ENCODE measurements at places on chromosomes 7 and 10.

DNA sequence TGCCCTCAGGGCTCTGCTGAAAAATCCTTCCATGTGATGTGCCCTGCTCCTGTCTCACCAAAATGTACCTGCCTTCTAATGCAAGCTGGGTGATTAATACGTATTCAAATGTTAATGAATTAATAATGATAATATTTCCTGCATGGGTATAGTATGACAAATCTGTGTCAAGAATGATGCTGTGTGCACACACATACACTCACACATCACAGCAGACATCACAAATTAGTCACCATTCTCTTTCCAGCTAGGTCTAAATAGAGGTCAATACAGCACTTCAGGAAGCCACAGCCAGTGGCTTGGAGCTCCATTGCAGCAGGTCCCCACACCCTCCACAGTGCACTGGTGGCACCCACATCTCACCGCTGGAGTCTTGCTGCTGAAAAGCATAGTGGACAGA lies 681.2 kb upstream of the NRP1 start:
- no peak for DNase-seq

- no peak for DNase-seq
Observed at GRCh38 chr7:127250312-127251035, 2.3 kb downstream of the GRM8 start.

DNA sequence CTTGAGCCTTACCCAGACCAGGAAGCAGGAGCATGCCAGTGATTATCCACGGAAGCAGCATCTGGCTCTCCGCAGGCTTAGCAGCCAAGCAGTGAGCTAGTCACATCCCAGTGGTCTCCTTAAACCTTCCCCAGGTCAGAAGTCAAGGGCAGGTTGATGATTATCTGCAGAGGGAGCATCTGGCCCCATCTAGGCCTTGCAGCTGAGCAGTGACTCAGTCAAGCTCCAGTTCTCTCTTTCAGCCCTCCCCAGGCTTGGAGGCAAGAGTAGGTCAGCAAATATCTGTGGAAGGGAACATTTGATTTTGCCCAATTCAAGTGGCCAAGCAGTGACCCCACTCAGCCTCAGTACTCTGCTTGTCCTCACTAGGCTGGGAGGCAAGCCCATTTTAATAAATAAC lies 61.6 kb downstream of the ANKRD7 start:
- DNase-seq: no peak

DNA sequence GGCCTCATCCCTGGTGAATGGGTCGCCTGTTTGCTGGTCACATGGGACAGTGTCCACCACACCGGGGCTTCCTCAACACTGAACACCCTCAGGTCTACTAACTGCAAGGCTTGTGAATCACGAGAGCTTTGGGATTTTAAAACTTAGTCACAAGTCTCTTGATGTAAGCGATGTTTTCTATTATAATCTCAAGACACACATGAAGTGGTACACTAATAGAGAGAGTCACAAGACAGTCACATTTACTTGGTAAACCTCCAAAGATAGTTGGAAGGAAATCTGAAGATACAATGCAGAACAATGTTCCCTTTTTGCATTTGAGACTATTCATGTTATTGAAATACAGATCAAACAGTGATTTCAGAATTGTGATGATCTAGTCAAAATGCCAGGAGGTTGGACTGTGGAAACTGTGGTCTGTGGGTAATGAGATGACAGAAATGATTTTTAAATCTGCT lies 233.1 kb upstream of the KLF6 start:
- DNase-seq: no peak

- DNase-seq: no peak
Observed at GRCh38 chr7:2759736-2760097, 71.7 kb downstream of the AMZ1 start.

GRCh38 chr7:100547872-100548271 lies 8.9 kb downstream of the AGFG2 start:
- DNase-seq: no peak

GRCh38 chr7:2299870-2300512 lies 14.2 kb downstream of the SNX8 start:
- no peak for DNase-seq

DNA sequence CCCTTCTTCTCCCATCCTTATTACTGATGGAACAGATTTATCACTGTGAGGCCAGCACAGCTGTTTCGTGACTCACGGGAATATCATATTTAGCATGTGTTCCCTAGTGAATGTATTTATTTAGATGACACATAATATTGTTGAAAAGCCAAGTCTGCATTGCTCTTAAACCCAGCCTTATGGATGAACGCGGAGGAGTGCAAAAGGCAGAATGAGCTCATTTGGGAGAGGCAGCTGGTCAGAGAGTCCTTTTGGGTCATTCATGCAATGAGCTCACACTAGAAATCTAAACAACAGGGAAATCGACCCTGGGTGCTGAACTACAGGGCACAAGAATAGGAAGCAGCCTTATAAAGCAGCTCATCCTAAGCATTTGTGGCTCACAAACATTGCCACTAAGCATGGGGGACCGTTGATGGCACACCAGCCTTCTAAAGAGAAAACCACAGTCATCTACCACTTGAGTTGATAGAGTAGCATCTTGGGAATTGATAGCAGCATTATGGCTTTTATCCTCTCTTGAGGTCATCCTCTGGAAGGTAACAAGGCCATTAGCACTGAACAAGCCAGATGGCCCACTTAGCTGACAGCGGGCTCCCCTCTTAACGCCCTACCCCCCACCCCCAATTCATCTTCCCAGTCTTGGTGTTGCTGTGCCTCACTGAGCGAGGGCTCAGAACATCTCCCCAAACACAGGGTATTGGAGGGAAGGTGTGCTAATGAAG lies 32.9 kb upstream of the SDK1 start:
- DNase-seq: no peak

GRCh38 chr10:129174232-129175014 lies 292.6 kb upstream of the MGMT start:
- no peak for DNase-seq

DNA sequence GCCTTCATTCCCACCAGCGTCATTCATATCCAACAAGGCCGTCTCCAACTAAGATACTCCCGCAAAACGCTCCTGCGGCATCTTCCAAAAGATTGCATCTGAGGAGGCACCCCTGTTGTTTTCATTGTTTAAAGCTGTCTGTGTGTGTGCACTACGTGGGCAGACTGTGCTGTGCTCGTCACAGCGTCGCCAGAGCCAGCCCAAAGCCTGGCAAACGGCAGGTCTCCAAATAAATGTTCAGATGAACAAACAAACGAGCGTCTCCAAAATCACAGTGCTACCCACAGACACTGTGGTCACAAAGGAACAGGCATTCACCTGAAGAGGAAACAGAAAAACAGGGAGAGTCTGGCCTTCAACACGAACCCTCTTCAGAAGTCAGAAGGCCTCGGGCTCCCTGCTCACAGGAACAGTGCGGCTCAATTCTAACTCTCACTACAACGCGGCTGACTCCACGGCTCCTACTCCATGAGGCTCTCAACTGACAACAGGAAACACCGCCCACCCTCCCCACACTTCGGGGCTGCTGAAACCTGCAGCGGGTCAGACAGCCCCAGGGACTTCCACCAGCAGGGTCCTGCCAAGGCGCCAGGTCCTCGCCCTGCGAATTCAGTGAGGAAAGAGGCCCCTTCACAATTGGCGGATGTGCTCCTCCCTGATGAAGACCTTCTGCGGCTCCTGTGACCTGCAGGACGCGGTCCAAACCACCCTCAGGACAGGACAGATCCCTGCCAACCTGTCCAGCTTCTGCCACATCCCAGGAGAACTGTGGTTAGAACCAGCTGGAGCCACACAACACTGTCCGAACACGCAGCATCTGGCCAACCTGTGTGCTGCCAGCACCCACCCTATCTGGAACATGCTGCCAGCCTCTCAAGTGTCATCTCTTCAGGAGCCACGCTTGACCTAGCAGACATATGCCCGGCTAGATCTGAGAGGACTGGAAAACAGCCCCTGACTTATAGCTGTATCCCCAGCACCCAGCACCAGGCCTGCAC lies 36.1 kb downstream of the MAD1L1 start:
- DNase-seq: no peak

GRCh38 chr10:33279811-33280602 lies 54.5 kb downstream of the NRP1 start:
- no peak for DNase-seq

DNA sequence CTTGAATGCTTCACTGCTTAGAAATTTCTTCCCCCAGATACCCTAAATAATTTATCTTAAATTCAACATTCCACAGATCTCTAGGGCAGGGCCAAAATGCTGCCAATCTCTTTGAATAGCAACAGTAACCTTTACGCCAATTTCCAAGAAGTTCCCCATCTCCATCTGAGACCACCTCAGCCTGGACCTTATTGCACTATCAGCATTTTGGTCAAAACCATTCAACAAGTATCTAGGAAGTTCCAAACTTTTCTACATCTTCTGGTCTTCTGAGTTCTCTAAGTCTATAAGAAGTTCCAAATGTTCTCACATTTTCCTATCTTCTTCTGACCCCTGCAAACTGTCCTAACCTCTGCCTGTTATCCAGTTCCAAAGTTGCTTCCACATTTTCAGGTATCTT lies 1306.9 kb upstream of the SORCS1 start:
- no peak for DNase-seq

DNA sequence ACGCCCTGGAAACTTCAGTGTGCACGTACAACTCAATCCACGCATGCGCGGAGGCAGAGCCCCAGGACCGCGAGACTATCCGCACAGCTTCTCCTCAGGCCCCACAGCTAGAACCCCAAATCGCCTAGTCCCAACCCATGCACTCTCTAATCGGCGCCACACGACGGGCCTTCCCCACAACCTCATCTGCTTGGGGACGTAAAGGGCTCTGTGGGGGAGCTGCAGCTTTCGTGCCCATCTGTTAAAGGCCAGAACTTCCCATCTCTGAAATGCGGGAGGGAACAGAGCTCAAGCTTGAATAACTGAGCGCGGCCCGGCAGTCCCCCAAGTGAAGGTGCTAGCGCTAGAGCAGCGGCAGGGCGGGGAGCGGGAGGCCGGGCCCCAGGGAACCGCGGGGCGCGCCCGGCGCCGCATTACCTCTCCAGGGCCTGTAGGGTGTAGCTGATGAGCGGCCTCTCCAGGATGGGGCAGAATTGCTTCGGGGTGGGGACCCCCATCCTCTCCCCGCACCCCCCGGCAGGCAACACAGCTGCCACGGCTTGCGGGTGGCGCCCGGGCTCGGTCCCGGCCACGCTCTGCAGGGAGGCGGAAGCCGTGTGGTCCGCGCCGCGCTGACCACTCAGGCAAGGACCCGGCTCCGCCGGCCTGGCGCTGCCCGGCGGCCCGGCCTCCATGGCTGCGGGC lies 547 bp downstream of the CRPPA start:
- DNase-seq: peak; percentile 33

GRCh38 chr10:104478380-104478779 lies 124.7 kb downstream of the CFAP58 start:
- DNase-seq: no peak

DNA sequence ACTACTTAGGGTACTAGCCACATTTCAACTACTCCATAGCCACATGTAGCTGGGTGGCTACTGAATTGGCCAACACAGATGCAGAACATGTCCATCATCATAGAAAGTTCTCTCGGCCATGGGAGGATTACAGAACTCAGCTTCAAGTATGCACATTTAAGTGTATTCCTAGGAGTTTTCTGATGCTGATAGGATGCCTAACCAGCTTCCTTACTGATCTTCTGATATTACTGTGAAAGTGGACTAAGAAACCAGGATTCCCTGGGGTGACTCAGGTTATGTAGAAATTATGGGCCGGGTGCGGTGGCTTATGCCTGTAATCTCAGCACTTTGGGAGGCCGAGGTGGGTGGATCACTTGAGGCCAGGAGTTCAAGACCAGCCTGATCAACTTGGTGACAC lies 125.5 kb downstream of the FRMD4A start:
- DNase-seq: no peak

Data from activated T-helper 1 cell treated with anti-CD3 and anti-CD28 coated beads, Interleukin-2, amount 50 U/mL, for 16 hours (primary cell).